Activated B cell treated with CpG ODN at 0.5 μM for 24 hours (primary cell): ENCODE measurements at places on chromosomes 1 and 21.

- no peak for DNase-seq
Observed at GRCh38 chr21:15130326-15130725, 65.5 kb upstream of the NRIP1 start.

- DNase-seq, result peak; percentile 52
Observed at GRCh38 chr1:226643177-226643576, 94.6 kb downstream of the STUM start.

GRCh38 chr1:153987621-153988020 is 1.5 kb upstream of the RAB13 start:
- no peak for DNase-seq

- DNase-seq, result no peak
Observed at GRCh38 chr1:168921629-168922028, 184.9 kb upstream of the ATP1B1 start.

DNA sequence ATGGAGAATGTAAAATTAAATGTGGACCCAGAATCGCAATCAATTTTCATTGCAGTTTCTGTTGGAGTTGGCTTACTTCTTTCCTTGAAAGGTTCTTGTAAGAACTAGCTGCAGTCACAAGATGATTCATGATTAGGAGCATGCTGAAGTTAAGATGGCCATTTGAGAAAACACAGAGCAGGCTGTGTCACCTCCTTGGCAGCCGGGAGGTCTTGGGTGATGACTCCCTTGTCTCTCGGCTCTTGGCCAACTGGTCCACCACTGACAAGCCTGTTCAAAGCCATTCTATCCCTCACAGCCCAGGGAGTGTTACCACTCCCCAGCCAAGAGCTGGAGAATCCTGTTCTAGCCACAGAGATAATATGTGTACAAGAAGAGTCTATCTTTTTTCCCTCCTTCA is 40.6 kb downstream of the OPTC start:
- DNase-seq, result no peak
